ENCODE measurements at places on chromosomes 7 and 10. TPM values are rescaled to one million over a fixed set of nuclear protein-coding genes. Genes with fewer than 3 reads are reported as not detected.

DNA sequence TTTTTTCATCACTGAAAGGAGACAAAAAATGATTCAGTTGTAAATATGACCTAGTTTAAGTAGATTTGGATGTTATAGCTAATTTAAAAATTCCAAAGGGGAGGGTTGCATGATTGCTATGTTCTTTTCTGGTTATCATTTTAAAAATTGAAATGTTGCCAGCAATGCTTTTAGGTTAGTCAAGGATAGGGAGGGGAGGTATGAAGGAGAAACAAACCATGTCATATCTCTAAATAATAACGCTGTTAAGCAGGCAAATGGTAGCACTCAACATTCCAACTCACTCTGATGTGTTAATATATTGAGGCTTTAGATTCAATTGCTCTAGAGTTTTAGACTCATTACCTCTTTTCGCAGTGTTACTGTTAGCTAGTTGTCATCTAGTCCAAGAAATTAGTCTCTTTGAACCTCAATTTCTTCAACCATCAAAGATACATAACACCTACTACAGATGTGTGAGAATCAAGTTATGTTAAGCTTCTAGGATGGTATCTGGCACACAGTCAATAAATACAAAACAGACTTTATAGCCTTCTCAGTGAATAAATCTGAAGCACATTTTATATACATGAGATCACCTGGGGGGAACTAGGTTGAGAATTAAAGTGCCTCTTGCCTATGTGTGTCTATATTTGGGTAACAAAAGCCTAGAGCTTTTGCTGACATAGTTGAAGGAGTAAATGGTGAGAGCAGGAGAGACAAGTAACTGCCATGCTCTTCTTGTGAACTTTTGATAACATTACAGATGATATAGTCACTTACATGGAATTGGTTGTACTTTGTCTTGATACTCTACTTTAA is 124.9 kb downstream of the CSTF2T start:
- no peak for DNase-seq

GRCh38 chr7:100914879-100915447 is 19.3 kb upstream of the ACHE start:
- DNase-seq: no peak

GRCh38 chr10:86871563-86872183 is 85.7 kb downstream of the MMRN2 start:
- DNase-seq: no peak

GRCh38 chr7:131529179-131529578 is 27.2 kb downstream of the PODXL start:
- no peak for DNase-seq

DNA sequence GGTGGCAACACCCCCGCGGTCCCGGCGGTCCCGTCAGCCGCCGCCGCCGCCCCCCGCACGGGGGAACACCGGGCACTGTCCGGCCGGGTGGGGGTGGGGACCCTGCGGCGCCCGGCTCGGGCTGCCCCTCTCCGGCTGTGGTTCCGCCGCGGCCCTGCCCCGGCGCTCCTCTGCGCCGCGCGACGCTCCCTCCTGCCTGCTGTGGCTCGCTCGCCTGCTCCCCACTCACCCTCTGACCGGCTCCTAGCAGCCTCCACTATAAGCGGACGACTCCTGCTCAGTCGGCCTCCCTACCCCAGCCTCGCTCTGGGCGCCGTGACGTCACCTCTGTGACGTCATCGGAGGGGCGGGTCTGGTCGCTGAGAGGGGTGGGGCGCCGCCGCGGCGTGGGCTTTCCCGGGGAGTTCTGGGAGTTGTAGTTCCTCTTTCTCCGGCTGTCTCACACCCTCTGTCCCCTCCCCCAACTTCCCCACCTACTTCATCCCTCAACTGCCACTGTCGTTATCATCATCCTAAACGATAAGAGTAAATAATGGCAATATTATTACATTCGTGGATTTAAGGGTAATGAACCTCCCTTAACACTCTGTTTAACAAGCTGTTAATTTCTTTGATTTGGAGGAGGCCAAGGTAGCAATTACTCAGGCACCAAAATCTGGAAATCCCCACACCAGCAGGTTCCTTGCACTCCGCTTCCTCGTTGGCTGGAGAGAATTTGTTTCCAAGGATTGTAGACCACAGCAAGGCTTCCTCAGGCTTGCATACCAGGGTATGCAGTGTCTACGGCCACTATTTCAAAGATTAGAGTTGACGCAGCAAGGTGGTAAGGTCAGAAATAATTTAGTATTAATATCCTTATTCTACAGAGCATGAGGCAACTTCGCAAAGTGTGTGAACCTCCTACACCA is at the start of gene UBE2H:
Gene UBE2H (minus strand): TSS at position 308 of the 908 bp plus-strand sequence. CDS start 405 bp downstream, outside the sequence.
- DNase-seq: peak; percentile 87

GRCh38 chr7:79664884-79665676 is 211.6 kb upstream of the MAGI2 start:
- DNase-seq: no peak

- DNase-seq: no peak
Measured at GRCh38 chr10:123761038-123761428, 94.9 kb downstream of the GPR26 start.

Gene HMX2
- polyA plus RNA-seq: 2.7 TPM

GRCh38 chr10:102433619-102434046 is 1.3 kb upstream of the CUEDC2 start:
- DNase-seq: no peak

Gene TRDMT1
- 9.5 TPM for polyA plus RNA-seq

- DNase-seq: no peak
Measured at GRCh38 chr7:105161366-105161765, 147.4 kb downstream of the KMT2E start.

GRCh38 chr7:11934796-11935195 is 102.8 kb upstream of the THSD7A start:
- no peak for DNase-seq

DNA sequence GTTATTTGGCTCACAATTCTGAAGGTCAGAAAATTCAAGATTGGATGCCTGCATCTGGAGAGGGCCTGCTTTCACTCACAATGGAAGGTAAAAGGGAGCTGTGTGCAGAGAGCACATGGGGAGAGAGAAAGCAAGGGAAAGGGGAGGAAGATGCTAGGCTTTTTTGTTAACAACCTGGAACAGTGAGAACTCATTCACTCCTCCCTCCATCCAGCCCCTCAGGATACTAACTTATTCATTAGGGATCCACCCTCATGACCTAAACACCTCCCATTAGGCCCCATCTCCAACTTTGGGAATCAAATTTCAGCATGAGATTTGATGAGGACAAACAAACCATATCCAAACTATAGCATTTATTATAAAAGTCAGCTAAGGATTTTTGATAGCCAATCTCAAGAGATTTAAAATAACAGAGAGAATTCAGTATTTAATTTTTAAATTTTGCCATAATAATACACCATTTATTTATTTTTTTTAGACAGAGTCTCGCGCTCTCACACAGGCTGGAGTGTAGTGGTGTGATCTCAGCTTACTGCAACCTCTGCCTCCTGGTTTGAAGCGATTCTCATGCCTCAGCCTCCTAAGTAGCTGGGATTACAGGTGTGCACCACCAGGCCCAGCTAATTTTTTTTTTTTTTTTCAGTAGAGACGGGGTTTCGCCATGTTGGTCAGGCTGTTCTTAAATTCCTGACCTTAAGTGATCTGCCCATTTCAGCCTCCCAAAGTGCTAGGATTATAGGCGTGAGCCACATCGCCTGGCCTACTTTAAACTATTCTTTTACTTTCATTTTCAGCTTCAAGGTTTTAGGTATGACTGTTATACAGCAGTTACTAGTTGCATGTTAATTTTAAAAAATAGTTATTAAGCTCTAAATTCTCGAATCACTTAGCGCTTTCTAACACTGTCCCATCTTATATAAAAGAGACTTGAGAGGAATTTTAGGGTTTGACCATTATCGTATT is 20.3 kb upstream of the ETV1 start:
- DNase-seq: no peak

GRCh38 chr7:73823873-73824592 is 6.8 kb upstream of the CLDN4 start:
- no peak for DNase-seq

- no peak for DNase-seq
Measured at GRCh38 chr7:85520175-85520574, 333.3 kb upstream of the SEMA3D start.

DNA sequence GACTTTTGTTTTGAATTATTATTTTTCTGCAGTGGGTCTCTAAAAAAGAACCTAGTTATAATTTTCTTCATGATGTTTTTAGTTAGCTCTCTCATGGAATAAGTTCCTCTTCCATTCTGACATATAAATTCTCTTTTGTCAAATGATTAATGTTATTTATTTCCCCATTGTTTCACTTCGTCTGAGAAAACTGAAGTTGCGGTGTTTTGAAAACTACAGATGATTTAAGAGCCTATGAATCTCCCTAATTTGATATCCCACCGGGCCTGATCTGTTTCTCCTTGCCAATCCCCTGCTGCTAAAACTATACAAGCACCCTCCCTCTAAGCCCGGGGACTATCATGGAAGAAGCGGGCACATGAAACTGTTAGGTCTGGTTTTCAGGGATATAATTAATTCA is 41.4 kb downstream of the HTR7 start:
- no peak for DNase-seq

DNA sequence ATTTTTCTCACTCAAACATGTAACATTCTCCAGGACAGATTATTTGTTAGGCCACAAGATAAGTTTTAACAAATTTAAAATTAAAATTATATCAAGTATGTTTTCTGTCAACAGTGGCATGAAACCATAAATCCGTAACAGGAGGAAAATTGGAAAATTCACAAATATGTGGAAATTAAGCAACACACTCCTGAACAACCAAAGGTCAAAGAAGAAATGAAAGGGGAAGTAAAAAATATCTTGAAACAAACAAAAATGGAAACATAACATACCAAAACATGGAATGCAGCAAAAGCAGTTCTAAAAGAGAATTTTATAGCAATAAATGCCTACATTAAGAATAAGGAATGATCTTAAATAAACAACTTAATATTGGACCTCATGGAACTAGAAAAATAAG is 147.3 kb downstream of the ZEB1 start:
- no peak for DNase-seq

DNA sequence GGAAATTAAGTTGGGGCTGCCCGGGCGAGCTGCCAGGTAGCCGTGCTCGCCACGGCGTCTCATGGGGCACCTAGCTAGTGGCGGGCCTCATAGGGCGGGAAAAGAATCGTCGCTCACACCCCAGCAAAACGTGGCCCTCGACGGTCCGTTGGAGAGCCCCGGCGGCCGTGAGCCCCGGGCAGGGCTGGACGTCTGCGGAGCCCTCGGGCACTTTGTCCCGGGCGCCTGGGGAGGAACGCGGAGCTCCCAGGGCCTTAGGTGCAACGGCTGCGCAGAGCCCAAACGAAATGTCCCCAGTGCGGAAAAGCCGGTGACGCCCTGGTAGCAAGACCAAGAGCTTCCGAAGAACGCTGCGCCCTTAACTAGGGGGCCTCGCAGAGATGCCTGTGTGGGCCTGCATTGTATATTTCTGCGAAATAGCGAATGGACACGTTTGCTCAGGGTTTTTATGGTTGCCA is 866 bp upstream of the SFMBT2 start:
- no peak for DNase-seq

DNA sequence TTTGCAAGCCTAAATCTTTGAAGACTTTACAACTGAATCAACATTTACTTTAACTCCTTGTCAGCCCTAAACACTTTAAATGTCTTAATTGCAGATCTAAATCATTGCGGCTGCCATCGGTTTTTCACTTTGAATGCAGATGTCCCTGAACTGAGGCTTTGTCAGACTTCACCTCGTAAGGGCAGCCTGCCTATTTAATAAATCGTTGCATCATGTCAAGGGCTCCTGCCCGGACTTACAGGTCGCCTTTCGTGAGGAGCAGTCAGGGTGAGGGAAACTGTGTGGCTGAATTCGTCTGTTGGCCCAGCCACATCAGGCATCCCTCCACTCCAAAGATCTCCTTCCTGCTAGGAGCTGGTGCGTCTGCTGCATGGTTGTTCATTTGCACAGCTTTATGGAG is 368.2 kb upstream of the NPVF start:
- DNase-seq: no peak

Gene OLAH
- 0.62 TPM for polyA plus RNA-seq

DNA sequence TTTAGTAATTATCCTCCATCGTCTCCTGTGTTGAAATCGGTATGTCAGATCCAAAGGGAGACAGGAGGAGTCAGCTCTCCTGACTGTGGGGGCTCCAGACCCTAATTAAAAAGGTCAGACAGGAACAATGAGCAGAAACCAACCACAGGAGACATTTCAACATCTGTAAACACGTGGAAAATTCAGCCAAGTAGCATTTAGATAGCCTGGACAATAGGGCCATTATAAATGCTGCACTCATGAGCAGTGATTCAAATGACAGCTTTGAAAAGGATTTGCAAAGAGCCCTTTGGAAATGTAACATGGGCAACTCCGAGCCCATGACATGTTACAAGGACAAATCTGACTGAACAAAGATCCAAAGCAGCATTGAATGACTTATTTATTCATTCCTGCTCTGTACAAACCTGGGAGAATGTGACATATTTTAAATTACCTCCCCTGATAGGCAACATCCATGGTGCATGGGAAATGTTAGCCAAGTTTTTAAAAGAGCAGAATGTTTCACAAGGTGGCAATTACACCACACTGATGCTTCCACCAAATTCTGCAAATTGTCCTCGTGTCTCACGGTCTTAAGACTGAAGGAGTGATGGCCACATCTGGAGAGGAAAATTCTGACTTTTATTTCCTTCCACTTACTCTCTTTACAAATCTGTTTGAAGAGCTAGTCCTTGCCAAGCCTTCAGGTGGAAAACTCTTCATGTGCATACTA is 113.3 kb upstream of the KMT2E start:
- DNase-seq: no peak

Gene NEUROG3
- not detected for polyA plus RNA-seq

- DNase-seq: no peak
Measured at GRCh38 chr10:35495521-35496119, 109.5 kb upstream of the GJD4 start.

GRCh38 chr10:29023678-29024077 is 265.2 kb upstream of the LYZL1 start:
- DNase-seq: no peak

Gene HOXA4
- 19.0 TPM for polyA plus RNA-seq

Gene PNLIPRP2
- polyA plus RNA-seq: 0.10 TPM

DNA sequence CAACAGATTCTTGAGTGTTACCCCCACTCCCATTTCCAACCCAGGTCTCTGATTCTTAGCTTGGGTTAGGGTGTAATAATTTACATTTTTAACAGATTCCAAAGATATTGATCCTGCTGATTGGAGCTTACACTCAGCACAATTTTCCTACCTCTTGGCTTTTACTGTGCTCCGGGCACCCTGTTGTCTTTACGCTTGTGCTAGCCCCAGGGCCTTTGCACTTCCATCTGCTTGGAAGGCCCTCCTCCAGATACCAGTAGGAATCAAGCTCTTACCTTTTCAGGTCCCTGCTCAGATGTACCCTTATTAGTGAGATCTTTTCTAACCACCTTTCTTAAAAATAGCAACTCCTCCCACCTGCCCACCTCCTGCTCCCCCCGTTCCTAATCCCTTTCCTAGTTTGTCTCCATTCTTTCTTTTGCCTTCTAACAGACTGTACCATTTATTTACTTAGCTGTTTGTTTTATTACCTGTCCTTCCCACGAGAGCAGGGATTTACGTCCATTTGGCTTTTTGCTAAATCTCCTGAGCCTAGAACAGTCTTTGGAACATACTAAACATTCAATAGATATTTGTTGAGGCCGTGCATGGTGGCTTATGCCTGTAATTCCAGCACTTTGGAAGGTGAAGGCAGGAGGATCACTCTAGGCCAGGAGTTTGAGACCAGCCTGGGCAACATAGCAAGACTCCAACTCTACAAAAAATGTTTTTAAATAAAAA is 316.3 kb downstream of the PRPF18 start:
- no peak for DNase-seq

Measured in left renal cortex interstitium (tissue), 4 donors.